Dermis blood vessel endothelial cell (primary cell): ENCODE measurements at places on chromosomes 4 and X.

DNA sequence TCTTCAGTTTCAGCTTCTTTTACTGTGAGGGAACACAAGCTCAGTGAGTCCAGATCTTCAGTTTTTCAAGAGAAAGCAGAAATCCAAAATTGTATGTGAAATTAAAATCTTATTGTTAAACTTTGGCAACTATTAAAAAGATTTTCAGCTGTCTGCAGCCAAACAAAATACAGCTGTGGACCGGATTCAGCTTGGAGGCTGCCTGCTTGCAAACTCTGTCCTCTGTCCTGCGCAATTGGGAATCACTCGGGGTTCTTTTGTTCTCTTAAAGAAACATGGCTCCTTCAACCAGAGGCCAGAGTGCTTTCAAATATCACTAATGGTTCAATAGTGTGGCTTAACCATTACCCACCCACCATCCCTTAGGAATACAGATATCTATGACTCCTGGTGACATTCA is 201.2 kb downstream of the CHIC2 start:
- DNase-seq, result no peak

- DNase-seq, result no peak
Observed at GRCh38 chr4:6733358-6734164, 17.6 kb downstream of the BLOC1S4 start.

DNA sequence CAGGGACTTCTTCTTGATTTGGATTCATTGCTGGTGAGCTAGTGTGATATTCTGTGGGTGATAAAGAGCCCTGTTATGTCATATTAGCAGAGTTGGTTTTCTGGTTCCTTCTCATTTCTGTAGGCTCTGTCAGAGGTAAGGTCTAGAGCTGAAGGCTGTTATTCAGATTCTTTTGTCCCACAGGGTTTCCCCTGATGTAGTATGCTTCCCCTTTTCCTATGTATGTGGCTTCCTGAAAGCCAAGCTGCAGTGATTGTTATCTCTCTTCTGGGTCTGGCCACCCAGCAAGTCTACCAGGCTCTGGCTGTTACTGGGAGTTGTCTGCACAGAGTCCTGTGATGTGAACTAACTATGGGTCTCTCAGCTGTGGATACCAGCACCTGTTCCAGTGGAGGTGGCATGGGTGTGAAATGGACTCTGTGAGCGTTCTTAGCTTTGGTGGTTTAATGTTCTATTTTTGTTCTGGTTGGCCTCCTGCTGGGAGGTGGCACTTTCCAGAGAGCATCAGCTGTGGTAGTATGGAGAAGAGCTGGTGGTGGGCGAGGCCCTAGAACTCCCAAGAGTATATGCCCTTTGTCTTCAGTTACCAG is 373.7 kb downstream of the AR start:
- DNase-seq, result no peak

- DNase-seq, result peak; percentile 43
Observed at GRCh38 chr4:153535772-153536513, 69.8 kb downstream of the TMEM131L start.

DNA sequence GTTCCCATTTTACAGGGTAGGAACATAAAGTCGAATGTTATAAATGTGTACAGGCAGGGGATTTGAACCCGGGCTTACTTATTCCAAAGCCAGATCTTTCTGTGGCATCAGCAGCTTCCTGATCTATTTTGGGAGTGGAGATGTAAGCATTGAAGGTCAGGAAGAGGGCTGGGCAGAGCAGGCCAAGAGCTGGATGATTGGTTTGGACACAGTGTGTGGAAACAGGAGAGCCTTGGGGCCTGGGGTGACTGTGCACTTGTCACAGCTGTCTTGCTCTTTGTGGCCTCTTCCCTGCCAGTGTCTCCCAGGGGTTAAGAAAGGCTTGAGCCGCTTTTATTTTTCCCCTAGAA is 127.9 kb upstream of the ENPP6 start:
- DNase-seq, result no peak

- DNase-seq, result peak; percentile 51
Observed at GRCh38 chr4:56326363-56326762, 60.9 kb downstream of the AASDH start.

DNA sequence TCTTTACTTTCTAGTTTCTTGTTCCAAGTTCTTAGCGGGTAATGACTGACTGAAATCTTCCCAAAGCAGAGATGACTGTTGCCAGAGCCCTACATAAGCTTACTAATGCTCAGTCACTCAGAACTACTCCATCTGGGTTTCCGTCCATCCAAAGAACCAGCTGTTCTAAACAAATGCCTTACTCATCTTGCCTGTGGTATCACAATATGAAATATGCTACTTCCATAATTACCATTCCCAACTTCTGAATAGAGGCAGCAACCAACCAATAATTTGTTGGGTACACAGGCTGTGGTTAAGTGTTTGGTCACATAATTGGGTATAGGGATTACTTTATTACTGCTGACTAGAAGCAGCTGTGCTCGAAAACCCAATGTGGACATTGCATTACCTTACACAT is 930.2 kb upstream of the DIAPH2 start:
- DNase-seq, result no peak

DNA sequence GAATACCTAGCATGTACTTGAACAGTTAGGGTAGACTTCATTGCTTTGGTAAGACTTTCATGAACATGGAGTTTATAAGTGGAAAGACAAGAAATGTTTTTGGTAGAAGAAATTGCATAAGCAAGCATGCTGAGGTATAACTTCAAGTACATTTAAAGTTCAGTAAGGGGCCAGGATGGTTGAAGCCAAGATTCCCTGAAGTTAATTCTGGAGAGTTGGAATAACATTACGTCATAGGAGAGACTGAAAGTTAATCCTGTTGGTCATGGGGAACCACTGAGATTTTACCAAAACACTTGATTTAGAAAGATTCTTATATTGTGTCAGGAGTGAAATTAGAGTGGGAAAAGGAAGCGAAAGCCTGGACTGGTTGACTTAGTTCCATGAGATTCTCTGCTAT is 767.5 kb upstream of the MAGEB2 start:
- no peak for DNase-seq

DNA sequence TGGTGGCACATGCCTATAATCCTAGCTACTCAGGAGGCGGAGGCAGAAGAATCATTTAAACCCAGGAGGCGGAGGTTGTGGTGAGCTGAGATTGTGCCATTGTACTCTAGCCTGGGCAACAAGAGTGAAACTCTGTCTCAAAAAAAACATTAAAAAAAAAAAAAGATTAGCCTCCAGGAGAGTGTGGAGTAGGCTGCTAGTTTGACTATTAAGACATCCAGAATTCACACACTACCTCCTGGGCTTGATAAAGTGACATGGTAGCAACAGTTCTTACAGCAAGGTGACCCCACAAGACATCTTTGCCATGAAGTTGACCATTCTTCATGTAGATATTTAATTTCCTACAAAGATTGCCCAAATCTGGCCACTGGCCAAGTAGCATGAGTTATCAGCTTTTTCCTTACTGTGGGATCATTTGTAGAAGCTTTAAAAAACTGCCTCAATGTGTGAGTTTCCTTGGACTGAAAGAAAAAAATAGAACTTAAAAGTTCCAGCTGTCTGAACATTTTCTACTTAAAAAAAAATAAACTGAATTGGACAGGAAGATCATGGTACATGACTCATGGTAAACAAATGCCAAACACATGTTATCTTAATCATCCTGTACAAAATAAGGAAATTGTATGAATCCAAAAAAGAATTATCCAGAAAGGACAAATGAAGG is 35.3 kb upstream of the SPRY1 start:
- DNase-seq, result peak; percentile 93

DNA sequence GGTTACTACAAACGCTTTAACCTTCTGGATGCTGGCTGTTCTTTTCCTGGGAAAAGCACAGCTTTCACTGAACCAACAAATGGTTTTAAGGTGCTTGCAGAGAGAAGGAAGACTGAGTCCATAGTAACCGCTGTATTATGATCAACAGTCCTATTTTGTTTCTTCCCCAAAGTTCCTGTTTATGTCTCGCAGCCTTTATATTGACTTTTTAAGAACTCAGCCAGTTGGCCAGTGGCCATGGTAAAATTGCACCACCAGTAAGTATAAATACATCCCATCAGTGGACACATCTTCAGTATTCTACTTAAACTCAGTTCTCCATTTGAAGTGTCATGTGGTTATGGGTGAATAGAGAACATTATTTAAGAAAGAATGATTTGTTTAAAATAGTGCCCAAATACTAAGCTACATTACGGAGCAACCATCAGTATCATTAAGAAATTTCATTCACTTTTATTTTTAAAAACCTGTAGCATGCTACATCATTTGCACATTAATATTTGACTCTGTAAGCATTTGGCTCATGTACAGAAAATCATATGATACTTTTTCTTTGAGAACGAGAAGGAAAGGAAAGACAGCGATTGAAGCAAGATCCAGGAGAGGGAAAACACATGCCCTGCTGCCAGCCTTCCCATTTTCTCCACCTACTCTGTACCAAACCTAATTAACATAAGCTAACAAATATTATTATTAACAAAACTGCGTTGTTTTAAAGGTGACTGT is 287.0 kb downstream of the ARHGAP24 start:
- DNase-seq, result peak; percentile 93

DNA sequence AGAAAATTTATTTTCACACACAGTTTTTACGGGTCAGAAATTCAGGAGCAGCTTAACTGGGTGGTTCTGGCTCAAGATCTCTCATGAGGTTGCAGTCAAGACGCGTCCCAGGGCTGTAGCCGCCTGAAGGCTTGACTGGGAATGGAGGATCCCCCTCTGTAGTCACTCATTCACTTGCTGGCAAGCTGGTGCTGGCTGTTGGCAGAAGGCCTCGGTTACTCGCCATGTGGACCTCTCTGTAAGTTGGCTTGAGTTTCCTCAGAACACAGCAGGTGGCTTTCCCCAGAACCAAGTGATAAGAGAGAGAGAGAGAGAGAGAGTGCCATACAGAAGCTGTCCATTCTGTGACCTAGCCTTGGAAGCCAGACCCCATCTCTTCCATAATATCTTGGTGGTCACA is 132.8 kb downstream of the DCLK2 start:
- no peak for DNase-seq

- no peak for DNase-seq
Observed at GRCh38 chr4:118798658-118799057, 37.3 kb downstream of the SEC24D start.

DNA sequence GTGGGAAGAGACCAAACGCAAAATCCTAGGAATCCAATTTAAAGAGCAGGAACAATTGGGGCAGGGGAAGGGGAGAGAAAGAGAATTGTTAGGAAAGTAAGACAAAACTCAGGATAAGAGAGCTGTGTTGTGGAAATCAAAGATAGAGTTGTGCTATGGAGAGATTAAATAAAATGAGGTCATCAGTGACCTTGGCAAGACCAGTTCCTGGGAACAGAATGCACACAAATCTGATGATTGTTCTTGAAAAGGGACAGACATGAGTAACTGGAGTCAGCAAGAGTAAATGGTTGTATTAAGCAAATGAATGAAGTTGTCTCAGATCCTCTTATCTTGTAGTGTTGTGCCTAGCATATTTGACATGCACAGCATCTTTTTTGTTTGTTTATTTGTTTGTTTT is 267.4 kb downstream of the IL1RAPL1 start:
- DNase-seq, result no peak

GRCh38 chr4:158129694-158130093 is 43.1 kb downstream of the GASK1B start:
- no peak for DNase-seq

DNA sequence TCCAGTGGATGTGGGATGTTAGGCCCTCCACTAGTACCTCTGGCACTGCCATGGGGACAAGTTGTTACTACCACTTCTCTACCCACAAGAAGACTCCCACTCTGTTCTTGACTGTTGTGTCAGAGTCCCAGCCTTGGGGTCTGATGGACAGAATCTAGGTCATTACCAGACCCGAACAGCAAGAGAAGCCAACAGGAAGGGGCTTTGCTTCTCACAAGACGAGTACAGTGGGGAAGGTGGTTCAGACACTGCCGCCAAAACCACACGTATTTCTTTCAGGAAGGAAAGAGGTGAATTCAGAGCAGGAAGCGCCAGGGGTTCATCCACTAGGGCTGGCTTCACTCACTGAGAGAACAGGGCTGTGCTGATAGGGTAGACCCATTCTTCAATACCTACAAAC is 161.3 kb upstream of the KIT start:
- no peak for DNase-seq

DNA sequence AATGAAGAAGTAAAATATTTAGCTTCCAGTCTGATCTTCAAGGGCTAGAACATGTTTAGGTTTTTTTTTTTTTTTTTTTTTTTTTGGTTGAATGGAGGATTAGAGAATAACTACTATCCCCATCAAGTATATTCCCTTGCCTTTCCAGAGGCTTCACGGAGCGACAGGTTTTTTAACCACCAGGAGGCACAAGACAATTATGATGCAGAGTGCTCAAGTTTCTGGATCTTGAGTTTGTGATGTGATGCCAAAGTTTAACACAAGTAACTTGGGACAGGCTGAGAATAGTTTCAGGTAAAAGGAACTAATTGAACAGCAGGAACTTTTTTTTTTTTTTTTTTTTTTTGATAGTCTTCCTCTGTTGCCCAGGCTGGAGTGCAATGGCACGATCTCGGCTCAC is 30.3 kb downstream of the CCNI start:
- DNase-seq, result peak; percentile 34

DNA sequence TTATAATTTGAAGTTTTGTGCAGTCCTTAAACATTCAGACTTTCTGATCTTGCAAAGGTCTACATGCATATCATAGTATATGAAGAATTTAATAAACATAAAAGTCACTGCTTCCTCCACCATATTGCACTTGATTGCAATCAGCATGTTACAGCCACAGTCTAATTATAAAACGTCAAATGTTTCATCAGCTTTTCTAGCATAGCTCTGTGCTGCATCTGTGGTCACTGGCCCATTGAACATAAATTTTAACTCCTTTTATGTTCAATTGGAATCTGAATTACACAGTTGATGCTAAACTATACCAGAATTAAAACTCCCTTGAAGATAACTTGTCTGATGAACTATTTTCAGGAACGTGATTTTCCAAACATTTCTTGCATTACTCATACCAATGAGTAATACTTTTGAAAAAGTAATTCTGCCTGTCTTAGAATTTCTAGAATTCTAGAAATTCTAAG is 329.1 kb downstream of the GALNTL6 start:
- DNase-seq, result no peak

- peak; percentile 79 for DNase-seq
Observed at GRCh38 chr4:170047771-170048354, 21.7 kb upstream of the MFAP3L start.

DNA sequence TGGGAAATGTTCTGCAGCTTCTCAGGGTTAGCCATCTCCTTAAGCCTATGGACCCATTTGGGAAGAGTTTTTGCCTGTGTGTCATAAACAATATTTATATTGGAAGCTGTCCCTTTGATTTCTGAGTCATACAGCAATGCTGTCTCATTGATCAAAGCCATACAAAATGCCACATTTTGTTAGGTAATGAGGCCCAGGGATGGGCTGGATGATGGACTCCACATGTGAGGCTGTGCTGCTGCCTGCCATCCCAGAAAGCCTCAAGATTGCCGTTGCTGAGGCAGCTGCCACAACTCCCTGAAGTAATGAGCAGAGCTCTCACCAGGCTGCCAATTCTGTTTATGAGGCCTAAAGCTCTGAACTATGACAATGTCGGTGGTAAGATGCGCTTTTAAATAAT is 12.2 kb upstream of the GJB1 start:
- no peak for DNase-seq

GRCh38 chr4:101018836-101019235 is 328.5 kb downstream of the PPP3CA start:
- DNase-seq, result no peak

GRCh38 chr4:53617101-53617680 is 25.9 kb upstream of the LNX1 start:
- DNase-seq, result no peak
